ENCODE measurements at places on chromosomes 4 and X. TPM values are rescaled to one million over a fixed set of nuclear protein-coding genes. Genes with fewer than 3 reads are reported as not detected.
A peak's percentile ranks its signal among the peaks of the same experiment; 100 is the strongest.

DNA sequence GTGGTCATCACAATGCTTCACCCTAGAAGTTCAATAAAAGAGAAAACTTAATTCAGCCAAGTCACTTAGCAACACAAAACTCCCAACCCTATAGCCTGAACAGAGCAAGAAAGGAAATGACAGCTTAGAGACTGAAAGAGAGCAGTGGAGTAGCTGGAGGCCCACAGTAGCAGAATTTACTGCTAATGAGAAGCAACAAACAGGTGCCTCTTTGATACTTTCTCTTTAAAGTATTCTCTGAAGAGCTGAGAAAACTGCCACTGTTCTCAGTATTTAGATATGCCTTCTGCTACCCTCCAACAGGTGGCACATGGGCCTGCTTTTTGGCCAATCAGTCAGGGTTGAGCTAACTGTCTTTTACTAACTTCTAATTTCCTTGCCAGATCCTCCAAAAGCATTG lies 240.0 kb downstream of the GPC3 start:
- no peak for DNase-seq

- DNase-seq = no peak
These were observed 55.3 kb downstream of the SH2D1A start for GRCh38 chrX:124401696-124402095.

GRCh38 chrX:120813982-120814381 lies 61.7 kb downstream of the CT47B1 start:
- no peak for DNase-seq

DNA sequence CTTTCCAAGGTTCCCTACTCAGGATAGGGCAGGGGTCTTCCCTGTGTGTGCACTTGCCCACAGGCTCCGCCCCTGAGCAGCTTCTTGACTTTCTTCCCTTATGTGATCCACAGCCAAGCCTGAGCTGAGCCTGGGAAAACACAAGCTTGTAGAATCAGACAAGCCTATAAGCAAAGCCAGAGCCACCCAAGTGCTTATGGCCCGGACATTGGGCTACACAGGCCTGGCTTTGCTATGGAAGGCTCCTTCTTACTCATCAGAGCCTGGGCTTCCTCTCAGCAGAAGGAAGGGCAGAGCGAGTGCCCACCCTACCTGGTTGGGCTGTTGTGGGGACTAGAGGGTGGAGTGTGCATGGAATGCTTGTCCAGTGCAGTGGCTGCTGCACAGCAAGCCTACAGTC lies 1.3 kb upstream of the TNIP2 start:
- DNase-seq = no peak

DNA sequence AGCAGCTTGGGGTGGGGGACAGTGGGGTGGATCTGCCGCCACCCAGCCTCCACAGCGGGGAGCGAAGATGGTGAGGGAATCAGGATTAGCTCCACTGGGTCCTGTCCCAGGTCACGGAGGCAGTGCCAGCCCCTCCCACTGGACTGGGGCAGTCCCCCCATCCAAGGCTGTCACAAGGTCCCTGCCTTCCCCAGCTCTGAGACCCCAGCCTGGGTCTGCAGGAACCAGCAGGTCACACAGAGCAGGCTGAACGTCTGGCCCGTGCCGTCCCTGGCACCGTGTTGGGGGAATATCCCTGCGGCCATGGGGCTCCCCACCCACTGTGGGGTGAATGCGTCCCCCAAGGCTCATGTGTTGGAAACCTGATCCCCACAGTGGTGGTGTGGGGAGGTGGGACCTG lies 62.6 kb downstream of the FAM53A start:
- DNase-seq = no peak

DNA sequence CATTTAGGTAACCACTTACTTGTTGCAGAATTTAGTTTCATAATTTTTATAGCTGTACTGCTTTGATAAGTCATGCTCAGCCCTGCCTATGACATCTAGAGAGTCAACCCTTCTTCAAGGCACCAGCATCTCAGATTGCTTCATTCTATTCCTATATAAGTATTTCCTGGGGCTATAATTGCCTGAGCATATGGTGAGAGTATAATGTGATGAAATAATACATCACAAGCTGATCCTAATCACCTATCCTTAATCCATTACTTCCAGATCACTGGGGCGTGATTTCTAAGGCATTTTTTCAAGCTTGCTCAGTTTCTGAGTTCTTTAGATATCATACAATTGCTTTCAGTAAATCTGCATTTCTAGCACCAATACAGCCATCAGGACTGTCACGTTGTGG lies 200.0 kb upstream of the NPY2R start:
- DNase-seq = no peak

- DNase-seq = no peak
These were observed 264.9 kb upstream of the ZC4H2 start for GRCh38 chrX:65241059-65241721.

GRCh38 chr4:147732518-147733235 lies 789 bp downstream of the ARHGAP10 start:
- peak; percentile 55 for DNase-seq

DNA sequence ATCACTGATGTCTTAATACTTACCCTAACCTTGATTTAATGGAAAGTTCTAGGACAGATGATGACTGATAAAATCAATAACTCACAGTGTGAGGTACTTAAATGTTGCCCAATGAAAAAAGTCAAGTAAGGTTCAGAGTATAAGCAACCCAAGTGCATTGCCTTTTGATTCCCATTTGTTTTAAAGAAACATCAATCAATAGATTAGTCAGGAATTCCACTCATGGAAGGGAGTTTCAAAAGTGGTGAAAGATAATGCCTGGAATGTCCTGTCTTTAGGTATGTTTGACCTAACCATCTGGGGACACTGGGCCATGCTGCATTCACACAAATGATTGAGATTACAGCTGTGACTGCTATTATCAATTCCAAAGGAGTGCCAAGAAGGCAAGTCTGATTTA lies 259.7 kb downstream of the PPARGC1A start:
- DNase-seq = no peak

- DNase-seq = peak; percentile 36
These were observed 81.2 kb downstream of the SPRY1 start for GRCh38 chr4:123477711-123478209.

DNA sequence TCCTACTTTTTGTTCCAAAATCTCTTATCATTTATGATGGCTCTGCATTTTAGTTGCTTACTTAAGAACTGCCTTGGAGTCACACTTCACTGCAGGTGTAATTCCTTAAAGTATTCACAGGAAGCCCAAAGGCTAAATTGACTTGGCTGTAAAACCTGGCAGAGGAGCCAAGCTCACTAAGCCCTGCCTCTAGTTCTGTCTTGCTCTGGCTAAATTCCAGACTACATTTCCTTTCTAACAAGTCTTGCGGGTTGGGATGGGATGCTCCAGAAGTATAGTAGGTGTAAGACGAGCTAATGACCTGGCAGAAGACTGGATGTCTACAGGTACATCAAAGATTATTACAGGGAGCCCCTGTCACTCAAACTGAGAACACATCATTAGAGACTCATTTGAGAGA lies 924.0 kb upstream of the INTU start:
- no peak for DNase-seq

DNA sequence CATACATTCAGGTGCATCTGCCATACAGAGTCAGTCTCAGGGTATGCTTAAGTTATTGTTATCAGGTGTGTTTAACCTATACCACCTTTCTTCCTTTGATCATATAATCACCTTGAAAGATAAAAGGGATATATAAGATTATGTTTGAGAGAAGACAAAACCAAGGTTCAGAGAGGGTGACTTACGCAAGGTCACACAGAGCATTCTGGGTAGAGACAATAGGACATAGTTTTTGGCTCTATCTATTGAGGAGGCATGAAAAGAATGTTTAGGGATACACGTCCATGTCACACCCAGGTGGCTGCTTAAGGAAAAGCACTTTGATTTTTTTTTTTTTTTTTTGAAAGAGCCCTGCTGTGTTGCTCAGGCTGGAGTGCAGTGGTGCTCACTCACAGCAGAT lies 327.1 kb upstream of the RPS6KA3 start:
- no peak for DNase-seq

- DNase-seq = no peak
These were observed 144.9 kb downstream of the STIM2 start for GRCh38 chr4:27005501-27005900.

- peak; percentile 60 for DNase-seq
These were observed 103.5 kb downstream of the LDB2 start for GRCh38 chr4:16794816-16795445.

DNA sequence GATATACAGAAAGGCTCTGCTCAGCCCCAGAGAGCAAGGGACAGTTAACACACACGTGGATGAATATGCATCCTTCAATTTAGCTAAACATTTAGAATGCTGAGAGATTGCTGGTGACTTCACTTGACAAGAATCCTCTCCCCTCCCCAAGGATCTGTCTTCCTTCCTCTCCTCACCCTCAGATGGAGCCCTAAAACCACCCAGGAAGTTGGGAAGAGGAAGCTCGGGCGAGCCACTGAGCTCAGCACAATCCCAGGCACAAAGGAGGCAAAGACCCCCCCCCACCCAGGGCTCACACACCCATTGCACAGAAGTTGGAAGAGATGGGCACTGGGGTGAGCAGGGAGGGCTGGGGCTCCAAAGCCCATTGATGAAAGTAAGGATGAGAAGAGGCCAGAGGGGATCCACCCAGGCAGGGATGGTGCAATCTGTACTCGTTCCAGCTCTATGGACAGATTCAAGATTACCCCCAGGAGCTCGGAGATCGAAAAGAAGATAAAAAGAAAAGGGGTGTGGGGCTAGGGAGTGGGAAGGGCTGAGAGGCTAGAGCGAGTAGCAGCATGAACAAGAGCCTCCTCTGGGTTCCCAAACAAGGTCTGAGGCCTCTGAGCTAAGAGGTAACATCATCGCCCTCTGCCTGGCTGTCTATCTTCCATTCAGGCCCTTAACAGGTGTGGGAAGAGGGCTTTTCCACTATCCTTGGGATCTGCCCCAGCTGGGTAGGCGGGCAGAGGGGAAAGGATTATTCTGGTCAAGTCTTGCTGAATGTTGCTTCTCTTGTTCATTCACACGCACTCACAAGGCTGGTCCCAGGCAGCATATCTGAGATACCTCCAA lies 1.2 kb downstream of the TFE3 start:
- no peak for DNase-seq

DNA sequence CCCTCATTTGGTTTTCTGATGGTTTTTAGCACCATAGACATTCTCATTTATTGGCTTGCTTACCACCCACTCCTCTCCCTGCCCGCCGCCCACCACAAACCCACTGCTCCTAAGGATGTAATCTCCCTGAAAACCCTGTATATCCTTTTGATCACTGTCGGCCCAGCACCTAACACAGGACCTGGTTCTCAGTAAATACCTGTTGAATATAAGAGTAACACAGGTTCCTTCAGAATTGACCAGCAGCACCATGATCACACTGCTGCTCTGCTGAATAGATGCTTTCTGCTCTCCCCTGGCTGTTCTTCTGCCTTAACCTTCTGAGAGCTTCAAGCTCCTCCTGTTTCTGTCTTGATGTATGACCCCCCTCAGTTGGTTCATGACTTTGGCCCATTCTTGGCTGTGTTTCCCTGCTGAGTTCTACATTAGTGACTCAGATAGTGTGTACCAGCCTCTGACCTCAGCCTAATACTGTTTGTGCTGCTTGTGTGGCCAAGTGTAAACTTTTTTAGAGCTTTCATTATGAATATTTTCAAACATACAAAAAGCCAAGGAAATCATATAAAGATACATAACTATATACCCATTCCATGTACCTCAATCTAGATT lies 265.3 kb downstream of the FRMPD4 start:
- DNase-seq = no peak

GRCh38 chr4:129146639-129147038 lies 50.7 kb downstream of the C4orf33 start:
- DNase-seq = no peak

GRCh38 chr4:184402740-184403383 lies 71.5 kb downstream of the IRF2 start:
- DNase-seq = no peak

- no peak for DNase-seq
These were observed 24.1 kb upstream of the TMEM150C start for GRCh38 chr4:82585690-82586435.

- DNase-seq = no peak
These were observed 141.4 kb downstream of the PPP3CA start for GRCh38 chr4:101205916-101206315.

The CLDN34 gene
- total RNA-seq = not detected

The ABLIM2 gene
- 14.3 TPM for total RNA-seq

The RBMXL3 gene
- total RNA-seq = not detected

The ASB12 gene
- 0.63 TPM for total RNA-seq

The TRAPPC2 gene
- 8.9 TPM for total RNA-seq

The UGT2B10 gene
- total RNA-seq = not detected

The ZMAT1 gene
- 3.9 TPM for total RNA-seq

The SPANXD gene
- total RNA-seq = not detected

The TMEM129 gene
- 48.4 TPM for total RNA-seq
